GM20000 (cell line): ENCODE measurements at places on chromosomes 12 and 14.

DNA sequence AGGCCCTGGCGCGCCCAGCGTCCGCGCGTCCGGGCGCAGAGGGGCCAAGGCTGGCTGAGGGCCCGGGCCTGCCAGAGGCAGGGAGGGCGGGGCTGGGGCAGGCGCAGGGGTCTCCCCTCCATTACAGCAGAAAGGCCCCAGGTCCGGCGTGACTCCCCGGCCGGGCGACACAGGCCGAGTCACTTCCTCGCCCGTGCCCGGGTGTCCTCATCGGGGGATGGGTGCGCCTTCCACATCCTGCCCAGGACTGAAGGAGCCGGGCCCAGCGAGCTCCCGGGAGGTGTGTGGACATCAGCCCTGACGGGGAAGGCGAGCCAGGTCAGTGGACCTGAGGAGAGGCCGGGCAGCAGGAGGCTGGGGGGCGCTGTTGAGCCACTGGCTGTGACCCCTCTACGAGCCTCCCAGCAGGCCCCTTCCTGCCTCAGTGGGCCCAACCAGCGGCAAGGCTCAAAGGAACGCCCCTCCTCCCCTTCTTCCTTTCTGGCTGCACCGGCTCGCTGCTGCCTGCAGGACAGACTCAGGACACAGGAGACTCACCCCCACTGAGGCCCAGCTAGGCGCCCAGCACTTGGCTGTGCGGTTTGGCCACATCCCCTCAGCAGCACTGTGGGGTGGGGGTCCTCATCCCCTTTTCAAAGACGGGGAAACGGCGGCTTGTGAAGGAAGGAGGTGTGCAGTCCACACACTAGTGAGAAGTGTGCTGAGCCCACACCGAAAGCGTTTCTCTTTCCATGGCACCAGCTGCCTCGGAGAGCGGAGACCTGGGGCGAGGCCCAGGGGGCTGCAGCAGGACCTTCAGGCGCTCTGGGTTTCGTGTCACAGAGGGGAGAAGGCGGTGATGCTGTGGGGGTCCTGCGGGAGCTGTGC lies 606 bp downstream of the TNFAIP2 start:
- peak; percentile 64 for DNase-seq

GRCh38 chr14:104473649-104474494 lies 105.7 kb upstream of the C14orf180 start:
- DNase-seq, result no peak

DNA sequence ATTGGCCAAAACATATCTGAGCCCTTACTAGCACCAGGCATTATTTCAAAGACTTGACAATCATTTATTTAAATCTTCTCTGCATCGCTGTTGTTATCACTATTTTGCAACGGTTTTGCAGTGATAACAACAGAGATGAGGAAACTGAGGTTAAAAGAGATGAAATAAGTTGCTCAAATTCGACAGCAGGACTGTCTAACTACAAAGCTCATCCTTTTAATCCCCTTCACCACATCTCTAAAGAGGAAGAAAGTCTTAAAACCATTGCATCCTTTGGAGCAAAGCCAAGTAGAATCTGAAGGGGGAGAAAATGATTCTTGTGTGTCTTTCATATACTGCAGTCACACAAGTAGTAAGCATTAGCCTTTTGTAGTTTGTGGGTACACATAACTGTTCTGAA lies 14.8 kb upstream of the ETNK1 start:
- DNase-seq, result no peak

DNA sequence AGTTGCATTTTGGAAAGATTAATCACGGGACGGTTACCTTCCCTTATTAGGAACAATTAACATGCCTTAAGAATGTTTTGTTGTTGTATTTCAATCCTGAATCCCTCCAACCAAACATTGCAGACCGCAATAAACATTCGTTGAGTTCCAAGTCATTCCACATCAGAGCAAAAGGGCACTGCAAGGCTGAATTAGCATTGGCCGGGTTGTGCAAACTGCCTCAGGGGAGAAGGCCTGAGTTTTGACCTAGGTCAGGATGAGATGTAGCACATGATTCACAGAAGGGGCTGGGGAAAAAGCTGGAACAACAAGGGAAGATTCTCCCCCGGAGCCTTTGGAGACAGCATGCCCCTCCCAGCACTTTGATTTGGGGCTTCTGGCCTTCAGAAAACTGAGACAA lies 82.1 kb upstream of the BDKRB2 start:
- DNase-seq, result no peak

GRCh38 chr12:49505672-49506071 lies 33.2 kb upstream of the KCNH3 start:
- DNase-seq, result no peak

- DNase-seq, result no peak
These were observed 5.6 kb downstream of the DDX47 start for GRCh38 chr12:12818701-12819100.

- DNase-seq, result no peak
These were observed 11.5 kb downstream of the ADAMTS20 start for GRCh38 chr12:43540470-43540869.

GRCh38 chr14:69882116-69882864 lies 3.1 kb downstream of the SMOC1 start:
- DNase-seq, result no peak

- DNase-seq, result peak; percentile 2
These were observed 124.0 kb downstream of the PDE3A start for GRCh38 chr12:20492251-20492760.

GRCh38 chr12:72679147-72679757 lies 407.1 kb downstream of the TRHDE start:
- DNase-seq, result no peak

GRCh38 chr12:76998908-76999556 lies 66.3 kb downstream of the E2F7 start:
- no peak for DNase-seq

DNA sequence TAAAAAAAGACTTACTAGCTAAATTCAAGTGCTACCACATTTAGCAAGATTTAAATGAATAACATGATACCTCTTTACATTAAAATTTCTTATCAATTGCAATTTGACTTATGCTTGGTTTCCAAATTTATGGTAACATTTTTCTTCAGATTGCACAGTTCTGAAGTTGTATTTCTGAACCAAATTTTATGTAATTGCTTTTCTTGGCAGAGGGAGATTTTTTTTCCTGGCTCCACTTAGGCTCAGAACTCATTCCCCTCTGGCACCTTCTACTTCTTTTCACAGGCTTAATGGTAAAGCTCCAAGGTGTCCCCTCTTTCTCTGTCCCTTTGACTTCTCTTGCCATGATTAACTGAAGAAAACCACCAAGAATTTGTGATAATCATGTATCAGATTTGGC lies 99.8 kb upstream of the TMTC1 start:
- DNase-seq, result no peak

GRCh38 chr12:119682639-119683252 lies 14.8 kb downstream of the PRKAB1 start:
- no peak for DNase-seq

DNA sequence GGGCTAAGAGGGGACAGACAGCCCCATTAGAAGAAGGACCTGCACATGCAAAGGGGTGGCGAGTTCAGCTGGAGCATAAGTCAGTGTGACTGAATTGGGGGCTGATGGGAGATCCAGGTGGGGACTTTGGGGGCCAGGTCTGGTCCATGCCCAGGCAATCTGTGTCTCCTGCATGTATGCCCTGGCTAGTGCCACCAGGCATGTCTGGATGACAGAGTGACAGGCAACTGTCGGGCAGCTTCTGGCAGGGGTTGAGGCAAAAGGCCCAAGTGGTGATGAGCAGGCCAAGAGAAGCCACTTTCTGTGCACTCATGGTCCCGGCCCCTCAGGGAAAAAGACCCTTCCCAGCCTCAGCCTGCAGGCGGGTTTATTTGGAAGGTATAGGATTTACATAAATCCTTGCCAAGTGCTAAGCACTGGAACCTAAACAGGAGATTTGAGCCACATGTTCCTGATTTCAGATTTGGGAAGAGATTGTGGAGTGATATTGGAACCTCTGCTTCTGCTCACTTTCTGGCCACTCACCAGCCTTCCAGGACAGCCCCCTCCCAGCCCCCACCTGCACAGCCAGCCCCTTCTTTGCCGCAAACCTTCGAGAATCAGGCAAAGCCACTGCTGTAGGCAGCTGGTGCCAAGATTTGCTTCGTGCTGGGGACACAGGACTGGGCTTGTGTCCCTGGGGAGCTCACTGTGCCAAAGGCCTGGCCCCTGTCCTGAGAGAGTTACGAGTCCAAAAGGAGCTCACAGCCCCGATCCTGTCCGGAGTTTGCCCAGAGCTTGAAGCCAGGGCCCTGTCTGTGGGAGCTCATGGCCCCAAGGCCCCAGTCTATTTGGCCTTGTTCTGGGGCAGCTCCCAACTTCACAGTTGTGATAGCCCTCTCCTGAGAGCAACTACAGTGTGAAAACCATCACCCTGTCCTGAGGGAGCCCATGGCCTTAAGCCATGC lies 232.5 kb upstream of the RTL1 start:
- no peak for DNase-seq

- no peak for DNase-seq
These were observed 7.2 kb downstream of the MYO1A start for GRCh38 chr12:57042695-57043094.

DNA sequence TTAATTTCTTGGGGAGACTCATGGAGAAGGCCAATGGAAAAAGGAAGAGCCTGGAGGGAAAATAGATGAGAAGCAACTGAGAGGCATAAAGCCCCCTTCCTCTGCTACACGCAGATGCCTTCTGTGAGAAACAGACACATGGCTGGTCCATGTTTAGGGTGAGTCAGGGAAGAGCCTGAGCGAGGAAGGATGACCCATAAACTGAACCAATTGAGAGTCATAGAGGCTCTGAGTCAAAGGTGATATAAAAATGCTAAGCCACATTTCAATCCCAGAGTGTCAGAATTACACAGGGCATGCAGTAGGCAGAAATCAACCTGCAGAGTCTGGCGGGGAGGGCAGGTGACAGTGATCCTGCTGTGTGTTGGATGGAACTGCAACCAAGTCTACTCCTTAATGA lies 30.1 kb upstream of the NEDD1 start:
- no peak for DNase-seq

DNA sequence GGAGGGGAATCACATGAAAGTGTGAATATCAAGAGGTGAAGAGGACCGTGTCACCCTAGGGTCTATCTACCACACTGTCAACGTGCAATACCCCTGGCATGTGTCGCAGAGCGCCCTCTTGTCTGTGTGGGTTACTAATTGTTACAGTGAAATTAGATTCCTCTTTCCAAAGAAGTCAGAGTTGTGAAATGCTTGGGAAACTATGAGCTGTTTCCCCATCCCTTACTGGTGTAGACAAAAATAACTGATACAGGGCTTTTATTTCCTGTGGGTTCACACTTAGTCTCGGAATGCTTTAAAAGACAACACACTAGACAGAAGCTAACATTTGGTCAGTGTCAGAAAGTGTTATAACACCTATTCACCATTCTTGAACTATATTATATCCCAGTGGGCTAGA lies 597.3 kb downstream of the NRXN3 start:
- DNase-seq, result no peak

DNA sequence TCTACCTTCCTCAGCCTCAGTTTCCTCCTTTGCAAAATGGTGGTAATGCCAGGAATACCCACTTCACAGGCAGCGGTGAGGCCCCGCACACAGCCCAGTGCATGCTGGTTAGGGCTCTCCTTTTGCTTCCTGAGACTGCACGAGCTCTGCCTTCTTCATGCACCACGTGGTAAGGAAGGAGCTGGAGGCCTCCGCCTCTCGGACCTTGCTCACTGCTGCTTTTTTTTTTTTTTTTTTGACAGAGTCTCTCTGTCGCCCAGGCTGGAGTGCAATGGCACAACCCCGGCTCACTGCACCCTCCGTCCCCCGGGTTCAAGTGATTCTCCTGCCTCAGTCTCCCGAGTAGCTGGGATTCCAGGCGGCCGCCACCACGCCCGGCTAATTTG lies 18.1 kb downstream of the TAMALIN start:
- no peak for DNase-seq

GRCh38 chr12:47554046-47554653 lies 151.7 kb downstream of the RPAP3 start:
- no peak for DNase-seq

DNA sequence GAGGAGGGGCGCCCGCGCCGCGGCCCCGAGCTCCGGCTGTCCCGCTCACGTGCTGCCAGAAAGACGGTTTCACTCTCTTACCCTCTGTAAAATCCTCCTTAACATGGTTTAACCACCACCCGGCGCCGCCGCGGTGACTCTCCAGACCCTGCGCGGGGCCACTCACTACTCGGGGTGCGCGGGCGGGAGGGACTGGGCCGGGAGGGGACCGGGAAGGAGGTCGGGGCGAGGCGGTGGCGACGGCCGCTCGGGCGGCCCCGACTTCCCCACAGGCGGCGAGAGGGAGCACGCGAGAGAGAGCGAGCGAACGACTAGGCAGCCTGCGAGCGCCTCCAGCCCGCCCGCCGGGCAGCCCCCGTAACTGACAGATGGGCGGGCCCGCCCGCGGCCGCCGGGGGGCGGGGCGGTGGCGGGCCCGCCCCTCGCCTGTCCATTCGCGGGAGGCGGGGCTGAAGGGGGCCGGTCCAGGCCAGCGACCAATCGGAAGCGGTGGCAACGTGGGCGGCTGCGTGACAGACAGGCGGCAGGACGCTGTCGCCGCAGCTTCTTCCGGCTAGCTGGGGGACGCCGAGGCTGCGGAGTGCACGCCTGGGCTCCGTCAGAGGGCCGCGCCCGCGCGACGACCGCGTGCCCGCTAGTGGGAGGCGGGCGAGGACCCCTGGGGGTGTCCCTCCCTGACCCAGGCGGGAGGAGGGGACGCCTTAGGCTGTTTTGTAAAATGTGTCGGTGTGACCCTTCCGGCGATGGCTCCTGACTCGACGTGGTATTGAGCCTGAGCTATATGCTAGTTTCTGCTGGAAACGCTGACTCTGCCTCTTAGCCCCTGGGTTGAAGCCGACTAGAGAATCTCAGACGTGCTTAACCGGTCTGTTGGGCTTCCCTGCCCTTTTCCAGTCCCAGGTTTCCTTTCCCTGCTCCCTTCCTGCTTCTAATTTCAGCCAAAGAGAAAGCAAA lies at the start of gene EEA1:
Gene EEA1, minus strand, starts transcription at position 334 of the 954 bp plus-strand sequence. Its CDS starts 229 bp downstream, at position 105.
- DNase-seq, result peak; percentile 99

- no peak for DNase-seq
These were observed 8.4 kb upstream of the EID3 start for GRCh38 chr12:104294927-104295668.

- no peak for DNase-seq
These were observed 74.3 kb downstream of the SUSD6 start for GRCh38 chr14:69685716-69686115.

DNA sequence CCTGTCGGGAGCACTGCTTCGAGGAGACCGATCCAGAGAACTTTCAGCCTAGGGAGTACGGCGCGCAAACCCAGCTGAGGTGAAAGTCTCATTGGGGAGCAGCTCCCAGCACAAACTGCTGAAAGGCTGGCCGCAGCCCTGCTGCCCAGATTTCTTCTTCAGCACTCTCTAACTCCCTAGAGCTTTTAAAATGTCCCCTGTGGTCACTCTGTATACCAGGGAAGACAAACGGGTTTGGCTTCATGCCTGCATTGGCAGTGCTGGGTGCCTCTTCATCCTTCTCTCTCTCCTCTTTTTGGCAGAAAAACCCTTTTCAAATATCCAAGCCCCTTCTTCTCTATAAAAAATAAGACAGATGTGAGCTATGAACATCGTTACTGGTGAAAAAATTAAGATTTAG lies 34.9 kb downstream of the BBS10 start:
- DNase-seq, result no peak

GRCh38 chr12:53600490-53601295 lies 25.5 kb downstream of the ATF7 start:
- DNase-seq, result no peak
